Choroid plexus epithelial cell (primary cell): ENCODE measurements at places on chromosomes 11 and 22.

GRCh38 chr11:13955971-13956421 lies 6.5 kb upstream of the SPON1 start:
- DNase-seq = peak; percentile 84

GRCh38 chr11:105907319-105907718 lies 114.7 kb downstream of the MSANTD4 start:
- DNase-seq = no peak

DNA sequence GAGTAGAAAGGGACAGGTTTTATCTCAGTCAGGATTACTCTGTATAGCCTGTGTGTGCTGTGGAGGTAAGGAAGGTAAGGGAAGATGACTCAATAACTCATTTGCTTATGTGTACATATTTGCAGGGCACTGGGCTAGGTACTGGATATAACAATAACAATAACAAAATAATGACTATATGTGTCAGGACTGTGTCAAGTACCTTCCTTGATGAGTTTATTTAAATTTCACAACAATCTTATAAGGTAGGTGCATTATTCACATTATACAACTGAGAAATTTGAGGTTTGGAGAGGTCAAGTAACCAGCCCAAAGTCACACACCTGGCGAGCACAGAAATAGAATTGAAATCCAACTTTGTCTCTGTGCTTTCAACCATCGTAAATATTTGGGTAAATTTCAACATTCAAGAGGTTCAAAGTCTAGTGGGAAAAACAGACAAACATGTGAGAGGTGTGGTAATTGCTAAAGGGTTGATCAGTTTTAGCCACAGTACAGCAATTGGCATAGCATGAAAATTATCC lies 131.8 kb downstream of the APIP start:
- DNase-seq = no peak

- DNase-seq = no peak
These were observed 452.9 kb downstream of the TMEM135 start for GRCh38 chr11:87490671-87491070.

- peak; percentile 78 for DNase-seq
These were observed 4.1 kb downstream of the MMP20 start for GRCh38 chr11:102620818-102621561.

GRCh38 chr11:87739766-87740165 lies 435.5 kb downstream of the RAB38 start:
- no peak for DNase-seq

GRCh38 chr22:44931077-44931540 lies 78.7 kb downstream of the PHF21B start:
- peak; percentile 14 for DNase-seq

GRCh38 chr11:17924713-17925112 lies 88.1 kb downstream of the SERGEF start:
- DNase-seq = peak; percentile 43

- no peak for DNase-seq
These were observed 219.9 kb downstream of the BRD1 start for GRCh38 chr22:49607821-49608220.

GRCh38 chr22:33492210-33492651 lies 428.0 kb downstream of the LARGE1 start:
- DNase-seq = peak; percentile 23

DNA sequence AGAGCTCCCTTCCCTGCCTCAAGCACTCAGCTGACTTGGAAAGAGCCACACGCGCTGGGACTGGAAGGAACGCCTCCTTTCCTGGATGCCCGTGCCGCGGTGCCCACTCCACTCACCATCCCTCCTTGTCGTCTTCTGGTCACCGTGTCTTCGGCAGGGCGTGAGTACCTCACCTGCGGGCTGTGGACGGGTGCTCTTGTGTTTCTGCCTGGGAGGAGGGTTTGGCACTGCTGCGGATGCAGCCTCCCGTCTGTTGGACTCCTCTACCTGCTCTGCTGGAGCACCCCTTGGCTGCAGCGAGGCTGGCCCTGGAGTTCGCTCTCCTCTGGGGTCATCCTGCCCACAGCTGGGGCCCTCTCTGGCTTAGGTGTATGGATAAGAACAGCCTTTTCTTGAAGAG lies 612.7 kb downstream of the BRD1 start:
- no peak for DNase-seq

DNA sequence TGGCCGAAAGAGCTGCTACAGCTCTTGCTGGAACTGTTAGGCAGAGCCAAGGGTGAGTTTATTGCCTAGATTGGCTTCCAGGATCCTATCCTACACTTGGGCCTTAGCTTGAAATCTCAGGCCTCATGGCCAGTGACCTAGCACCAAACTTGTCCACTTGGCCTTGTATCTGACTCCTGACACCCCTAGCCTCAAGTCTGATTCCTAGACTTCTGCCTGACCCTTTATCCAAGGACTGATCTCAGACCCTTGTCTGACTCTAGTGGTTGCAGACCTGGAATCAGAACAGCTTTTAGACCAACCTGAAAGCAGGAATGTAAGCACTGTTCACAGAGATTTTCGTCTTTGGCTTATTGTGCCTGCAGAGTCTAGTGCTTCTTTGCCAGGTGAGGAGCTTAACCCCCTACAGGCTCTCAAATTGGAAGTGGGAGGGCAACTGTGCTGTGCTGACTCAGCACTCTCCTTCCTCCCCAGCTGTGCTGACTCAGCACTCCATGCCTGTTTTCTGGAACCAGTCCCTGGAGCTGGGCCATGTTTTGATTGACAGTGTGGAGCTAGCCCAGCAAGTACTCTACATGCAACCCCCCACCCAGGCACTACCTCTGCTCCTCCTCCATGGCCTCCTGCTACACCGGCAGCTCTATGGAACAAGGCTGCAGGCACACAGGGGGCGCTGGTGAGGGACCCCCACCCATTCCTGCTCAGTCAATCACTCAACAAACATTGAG lies 35.1 kb downstream of the RRP8 start:
- peak; percentile 86 for DNase-seq

DNA sequence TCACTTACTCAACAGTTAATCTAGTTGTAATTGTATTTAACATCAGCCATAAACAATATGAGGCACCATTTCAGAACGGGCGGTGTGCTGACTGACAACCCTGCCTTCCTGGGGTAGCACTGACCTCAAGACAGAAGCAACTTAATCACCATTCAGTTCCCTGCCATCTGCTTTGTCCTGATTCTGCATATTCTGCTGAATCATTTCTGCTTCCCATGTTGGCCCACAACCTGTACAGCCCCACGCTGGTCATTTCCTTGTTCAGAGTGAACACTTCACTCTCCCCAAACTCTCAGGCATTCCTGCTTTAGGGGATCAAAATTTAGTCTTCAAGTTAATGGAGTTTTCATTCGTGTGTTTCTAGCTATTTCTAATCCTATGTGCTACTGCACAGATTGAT lies 132.3 kb upstream of the ZBED5 start:
- DNase-seq = no peak
